ENCODE measurements at places on chromosomes 5 and 9.

GRCh38 chr5:57727591-57727990, 245.0 kb upstream of the ACTBL2 start:
- DNase-seq: no peak

DNA sequence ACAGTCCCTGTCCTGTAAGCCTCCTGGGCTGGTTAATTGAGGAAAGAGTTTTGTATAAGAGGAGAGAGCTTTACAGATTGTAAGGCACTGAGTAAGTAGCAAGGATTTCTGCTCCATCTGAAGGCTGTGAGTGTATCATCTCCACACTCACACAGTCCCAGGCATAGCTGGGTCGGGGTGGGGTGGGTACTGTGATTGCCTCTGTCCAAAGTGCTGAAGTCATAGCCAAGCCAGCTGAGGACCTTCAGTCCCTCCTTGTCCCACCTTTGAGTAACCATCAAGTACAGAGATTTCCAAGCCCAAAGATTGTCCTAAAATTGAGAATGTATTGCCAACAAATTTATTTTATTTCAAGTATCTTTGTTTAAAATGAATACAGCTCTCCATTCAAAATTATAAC, 5.5 kb upstream of the DNAJB5 start:
- no peak for DNase-seq

DNA sequence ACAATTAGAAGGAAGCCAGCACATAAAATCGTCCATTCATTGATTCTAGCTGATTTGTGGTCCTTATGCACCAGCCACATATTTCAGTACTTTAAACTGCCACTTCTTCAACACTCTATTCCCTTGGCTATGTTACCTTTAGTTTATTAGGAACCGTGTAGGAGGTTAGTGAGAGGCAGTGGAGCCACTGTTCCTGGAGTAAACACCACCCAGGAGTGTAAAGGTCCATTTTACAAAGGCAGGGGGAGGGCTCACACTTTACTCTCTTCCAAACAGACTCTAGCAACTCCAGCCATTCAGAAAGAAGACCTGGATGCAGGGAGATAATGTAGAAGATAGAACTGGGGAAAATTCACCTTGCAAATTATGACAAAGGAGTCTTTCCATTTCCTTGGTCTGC, 170.2 kb upstream of the RPS23 start:
- no peak for DNase-seq

GRCh38 chr9:134690301-134690751, 48.7 kb downstream of the COL5A1 start:
- DNase-seq: no peak

GRCh38 chr9:136313111-136314055, 9.5 kb upstream of the CCDC187 start:
- DNase-seq: no peak

DNA sequence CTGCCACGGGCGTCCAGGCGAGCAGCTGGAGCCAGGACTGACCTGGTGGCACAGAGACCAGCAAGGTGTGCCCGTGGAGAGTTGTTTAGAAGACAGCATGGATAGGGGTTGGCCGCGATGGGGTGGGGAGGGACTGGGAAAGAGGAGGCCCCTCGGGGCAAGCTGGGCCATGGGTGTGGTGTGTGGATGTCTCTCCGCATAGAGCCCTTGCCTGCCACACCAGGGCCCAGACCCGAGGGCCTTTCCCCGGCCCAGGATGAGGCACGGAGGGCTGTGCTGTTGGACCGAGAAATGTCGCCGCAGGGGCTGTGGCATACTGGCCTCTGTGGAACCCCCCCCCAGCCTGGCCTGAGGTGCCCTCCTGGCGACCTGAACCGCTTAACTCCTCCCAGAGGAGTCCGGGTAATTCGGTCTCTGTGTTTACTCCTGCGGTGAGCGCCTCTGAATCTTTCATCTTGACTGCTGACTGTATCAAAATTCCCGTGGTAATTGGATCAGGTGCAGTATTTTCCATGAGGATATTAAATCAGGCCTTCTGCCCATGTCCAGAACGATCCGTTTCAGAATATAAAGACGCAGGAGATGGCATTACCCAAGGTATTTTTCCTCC, 22.5 kb upstream of the LAMC3 start:
- no peak for DNase-seq

GRCh38 chr5:181164076-181164952, 16.9 kb downstream of the OR2V2 start:
- DNase-seq: no peak

DNA sequence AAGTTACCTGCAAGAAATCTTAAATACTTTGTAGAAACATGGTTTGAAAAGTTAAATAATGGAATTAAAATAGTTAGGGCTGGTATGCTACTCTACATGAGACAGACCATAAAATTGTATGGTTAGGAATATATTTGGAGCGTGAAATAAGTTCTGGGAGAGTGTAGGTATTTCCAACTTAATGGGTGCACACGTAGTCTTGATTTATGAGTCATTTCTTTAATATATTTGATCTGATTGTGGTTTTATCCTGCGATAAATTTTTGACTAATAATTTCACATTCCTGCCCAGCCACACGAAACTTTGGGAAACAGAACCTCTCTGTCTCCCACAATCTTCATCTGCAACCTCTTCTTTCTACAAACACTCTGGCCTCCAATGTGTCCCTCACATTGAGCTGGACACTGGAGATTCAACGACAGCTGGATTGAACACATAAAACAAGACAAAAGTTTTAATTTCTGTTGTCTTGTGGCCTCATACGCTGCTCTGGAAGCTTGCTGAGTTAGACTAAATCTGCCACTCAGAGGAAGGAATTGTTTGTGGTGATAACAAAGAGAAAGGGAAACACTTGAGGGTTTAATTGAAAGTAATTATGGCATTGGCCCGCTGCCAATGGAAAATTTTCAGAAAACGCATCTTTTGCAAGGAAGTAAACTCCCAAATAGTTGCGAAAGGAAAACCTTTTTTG, 201.8 kb upstream of the ZNF608 start:
- DNase-seq: no peak

- DNase-seq: no peak
These were observed 264.0 kb downstream of the PIK3R1 start for GRCh38 chr5:68479524-68479923.

DNA sequence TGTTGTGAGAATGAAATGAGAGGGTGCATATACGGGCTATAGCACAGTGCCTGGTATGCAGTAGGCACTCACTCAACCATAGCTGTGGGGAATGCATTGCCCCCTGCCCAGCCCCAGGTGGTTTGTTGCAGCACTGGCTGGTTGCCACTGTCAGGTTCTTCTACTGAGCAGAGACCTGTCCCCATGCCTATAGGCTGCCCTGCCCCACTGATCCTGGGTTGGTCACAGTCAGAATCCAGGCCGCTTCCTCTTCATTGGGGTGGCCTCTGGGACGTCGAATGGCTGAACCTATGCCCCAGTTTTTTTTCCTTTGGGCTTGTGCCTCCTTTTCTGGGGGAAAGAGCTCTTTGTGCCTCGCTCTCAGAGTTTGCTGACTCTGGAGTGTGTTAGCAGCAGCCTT, 74.6 kb downstream of the RGS3 start:
- DNase-seq: no peak

GRCh38 chr5:68272289-68272688, 56.7 kb downstream of the PIK3R1 start:
- DNase-seq: no peak

- DNase-seq: no peak
These were observed 252.4 kb upstream of the IRX1 start for GRCh38 chr5:3343211-3343610.

DNA sequence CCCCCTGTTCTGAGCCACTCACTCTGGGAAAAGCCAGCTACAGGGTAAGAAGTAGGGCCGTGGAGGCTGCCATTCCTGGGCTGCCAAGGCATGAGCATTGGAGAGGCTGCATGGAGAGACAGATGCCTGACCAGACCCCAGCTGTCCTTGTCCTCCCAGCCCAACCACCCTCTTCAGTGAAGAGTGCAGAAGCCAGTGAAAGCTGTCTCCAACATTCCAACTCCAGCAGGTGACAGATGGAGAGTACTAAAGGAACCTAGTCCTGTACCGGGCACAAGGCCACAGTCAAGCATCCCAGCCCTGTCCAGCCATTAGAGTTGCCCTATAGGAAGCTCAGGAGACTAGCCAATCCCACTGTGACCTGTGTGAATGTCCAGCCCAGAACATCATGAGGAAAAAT, 165.1 kb downstream of the DIRAS2 start:
- no peak for DNase-seq

DNA sequence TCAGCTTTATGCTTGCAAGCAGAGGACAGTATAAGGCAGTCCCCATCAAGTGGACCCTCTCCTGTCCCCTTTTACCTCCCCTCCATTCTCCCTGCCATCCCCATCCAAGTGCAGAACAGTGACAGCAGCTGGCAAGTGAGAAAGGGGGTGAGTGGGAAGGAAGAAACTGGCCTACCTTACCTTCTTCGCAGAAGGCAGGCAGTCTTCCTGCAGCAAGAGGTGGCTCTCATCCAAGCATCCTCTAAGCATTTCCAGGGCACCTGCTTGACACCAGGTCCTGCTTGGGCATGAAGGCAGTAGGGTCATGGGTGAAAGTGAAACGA, 77.3 kb upstream of the SH3PXD2B start:
- no peak for DNase-seq

DNA sequence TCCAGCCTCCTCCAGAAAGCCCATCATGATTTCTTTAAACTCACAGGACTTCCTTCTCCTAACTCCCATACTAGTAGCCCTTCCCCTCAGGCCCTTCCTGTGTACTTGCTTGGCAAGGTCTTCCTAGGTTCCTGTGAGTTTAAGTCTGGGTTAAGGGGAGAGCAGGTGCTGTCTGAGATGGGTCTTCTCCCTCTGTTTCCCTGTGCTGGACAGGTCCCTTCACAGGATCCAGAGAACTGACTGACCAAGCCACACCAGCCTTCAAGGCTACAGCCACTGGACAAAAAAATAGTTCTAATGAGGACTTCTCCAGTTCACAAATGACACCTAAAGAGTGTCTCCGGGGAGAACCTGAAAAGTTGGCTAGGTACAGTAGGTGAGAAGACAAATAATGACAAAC, 29.5 kb upstream of the MYORG start:
- DNase-seq: no peak

- no peak for DNase-seq
These were observed 137.6 kb downstream of the ADGRV1 start for GRCh38 chr5:90696153-90696552.

DNA sequence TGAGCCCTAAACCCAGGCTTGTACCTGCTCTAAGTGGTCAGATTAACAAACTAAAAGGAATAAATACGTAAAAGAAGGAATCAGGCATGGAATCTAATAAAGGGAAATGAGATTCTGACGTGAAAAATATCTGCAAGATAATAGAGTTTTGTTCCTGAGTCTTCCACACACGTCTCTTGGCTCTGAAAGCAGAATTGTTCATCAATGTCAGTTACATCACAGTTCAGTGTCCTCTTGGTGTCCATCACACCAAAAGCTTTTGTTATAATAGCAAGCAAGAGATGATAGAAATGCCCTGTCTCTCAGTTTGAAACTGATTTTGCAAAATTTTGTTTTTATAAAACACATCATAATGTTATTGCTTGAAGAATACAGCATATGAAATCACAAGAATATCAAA, 34.7 kb upstream of the NMUR2 start:
- no peak for DNase-seq

- DNase-seq: no peak
These were observed 285.7 kb upstream of the TUT7 start for GRCh38 chr9:86639899-86640379.

DNA sequence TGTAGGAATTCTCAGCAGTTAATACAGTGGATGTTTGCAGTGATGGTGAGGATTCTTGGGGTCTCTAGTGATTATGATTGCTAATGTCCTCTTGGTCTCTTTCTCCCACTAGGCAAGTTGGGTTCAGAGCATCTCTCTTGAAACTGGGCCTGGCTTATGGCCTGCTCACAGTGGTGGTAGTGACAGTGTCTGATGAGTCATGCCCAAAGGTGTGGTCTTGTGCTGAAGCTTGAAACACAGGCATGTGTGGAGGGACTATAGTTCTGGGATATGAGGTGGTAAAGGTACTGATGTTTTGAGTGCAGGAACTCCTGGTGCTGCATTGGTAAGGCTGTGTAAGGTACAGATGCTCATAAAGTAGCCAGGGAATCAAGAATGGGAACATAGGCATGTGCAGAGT, 231.1 kb downstream of the FAM170A start:
- DNase-seq: no peak

GRCh38 chr5:180020176-180020575, 51.4 kb downstream of the RNF130 start:
- no peak for DNase-seq

GRCh38 chr5:3056866-3057265, 305.4 kb upstream of the IRX2 start:
- DNase-seq: no peak

DNA sequence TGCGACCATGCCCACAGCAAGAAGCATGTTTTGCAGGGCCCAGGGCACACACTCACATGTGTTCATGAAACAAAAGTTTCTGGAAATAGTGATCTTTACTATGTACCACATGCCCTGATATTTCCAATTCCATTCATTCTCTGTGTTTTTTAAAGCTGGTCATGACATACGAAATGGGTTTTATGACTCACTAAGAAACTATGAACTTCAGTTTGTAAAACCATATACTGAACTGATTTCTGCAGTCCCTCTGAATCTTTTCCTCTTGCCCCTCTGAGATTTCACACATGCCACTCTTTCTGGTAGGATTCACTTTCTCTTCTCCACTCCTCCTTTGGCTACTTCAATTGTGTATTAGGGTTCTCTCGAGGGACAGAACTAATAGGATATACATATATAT, 416.1 kb upstream of the TRPC7 start:
- DNase-seq: no peak

GRCh38 chr5:122097391-122097790, 19.3 kb upstream of the LOX start:
- no peak for DNase-seq

GRCh38 chr5:10567781-10568321, 4.0 kb downstream of the ANKRD33B start:
- DNase-seq: no peak

Data from activated T-helper 1 cell treated with Interleukin-2 at 50 U/mL for 16 hours (primary cell).